ENCODE measurements at places on chromosomes 5 and 9.

- no peak for DNase-seq
These were observed 19.7 kb downstream of the C7 start for GRCh38 chr5:40928886-40929448.

- DNase-seq = no peak
These were observed 51.9 kb upstream of the TBC1D9B start for GRCh38 chr5:179959641-179960040.

DNA sequence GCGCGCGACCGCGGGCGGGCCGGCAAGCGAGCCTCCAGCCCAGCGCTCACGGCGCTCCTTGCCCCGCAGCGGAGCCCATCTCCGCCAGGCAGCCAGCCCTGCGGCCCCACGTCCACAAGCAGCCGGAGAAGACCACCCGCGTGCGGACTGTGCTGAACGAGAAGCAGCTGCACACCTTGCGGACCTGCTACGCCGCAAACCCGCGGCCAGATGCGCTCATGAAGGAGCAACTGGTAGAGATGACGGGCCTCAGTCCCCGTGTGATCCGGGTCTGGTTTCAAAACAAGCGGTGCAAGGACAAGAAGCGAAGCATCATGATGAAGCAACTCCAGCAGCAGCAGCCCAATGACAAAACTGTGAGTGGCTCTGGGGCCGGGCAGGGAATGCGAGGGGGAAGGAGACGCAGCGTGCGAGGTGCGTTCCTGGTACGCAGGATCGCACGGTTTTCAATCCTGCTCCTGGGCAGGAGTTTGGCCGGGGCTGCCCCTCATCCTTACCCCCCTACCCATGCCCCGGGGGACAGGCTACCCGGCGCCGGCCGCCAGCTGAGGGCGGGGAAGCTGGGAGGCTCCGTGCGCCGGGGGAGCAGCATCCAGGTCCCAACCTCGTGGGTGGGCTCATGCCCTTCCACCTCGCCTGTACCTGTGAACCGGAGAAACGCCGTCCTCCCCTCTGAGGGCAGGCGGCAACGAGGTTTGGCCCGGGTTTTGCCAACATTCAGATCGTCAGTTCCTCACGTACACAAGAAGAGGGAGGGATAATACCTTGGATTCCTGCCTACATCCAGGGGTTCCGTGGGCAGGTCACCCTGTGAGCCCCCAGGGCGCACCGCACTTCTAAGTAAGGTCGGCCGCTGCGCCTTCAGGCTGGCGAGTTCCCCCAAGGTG lies 6.6 kb downstream of the ISL1 start:
- peak; percentile 57 for DNase-seq

GRCh38 chr9:128105538-128106175 lies 21.9 kb downstream of the PTGES2 start:
- no peak for DNase-seq

GRCh38 chr5:122076050-122076461 lies 2.0 kb downstream of the LOX start:
- no peak for DNase-seq

- DNase-seq = no peak
These were observed 70.1 kb upstream of the PANK3 start for GRCh38 chr5:168649306-168649705.

DNA sequence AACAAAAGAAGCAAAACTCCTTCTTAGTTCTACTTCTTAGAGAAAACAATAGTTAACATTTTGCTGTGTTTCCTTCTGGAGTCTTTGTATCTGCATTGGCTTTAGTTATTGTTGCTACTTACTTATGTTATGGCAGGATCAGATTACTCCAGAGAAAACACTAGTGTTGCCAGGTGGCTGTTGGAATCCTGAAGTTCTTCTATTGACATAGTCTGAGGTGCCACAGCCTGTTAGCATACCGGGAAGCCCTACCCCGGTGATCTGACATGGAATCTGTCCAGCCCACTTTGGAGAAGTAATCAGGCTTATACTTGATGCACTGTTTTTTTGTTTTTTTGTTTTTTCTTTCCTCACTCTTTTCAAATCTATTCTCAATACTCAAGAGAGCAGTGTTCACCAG lies 68.5 kb upstream of the CEP78 start:
- no peak for DNase-seq

- no peak for DNase-seq
These were observed 21.6 kb downstream of the MRPL22 start for GRCh38 chr5:154962494-154962893.

- no peak for DNase-seq
These were observed 34.1 kb upstream of the ARRDC3 start for GRCh38 chr5:91417219-91417618.

DNA sequence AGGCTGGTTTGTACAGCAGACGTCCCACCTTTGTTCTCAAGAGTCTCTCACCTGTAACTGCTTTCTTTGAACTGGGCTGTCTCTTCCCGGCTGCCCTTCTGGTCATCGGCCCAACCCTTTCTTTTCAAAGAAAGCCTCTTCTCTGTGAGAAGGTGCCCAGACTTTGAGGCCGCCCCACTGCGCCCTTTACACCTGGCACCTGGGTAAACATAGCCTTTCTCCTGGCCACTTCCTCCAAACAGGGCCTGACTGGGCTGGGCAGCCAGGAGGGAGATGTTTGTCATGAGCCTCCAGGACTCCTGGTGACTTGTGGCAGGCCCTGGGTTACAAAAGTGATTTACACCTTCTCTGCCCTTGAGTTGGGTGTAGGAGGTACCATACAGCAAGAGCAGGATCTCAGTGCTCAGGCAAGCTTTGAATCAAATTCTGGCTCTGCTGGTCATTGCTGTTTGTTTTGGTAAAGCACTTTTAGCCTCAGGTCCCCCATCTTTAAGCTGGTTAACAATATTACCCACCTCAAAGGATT lies 127.2 kb upstream of the CXCL14 start:
- no peak for DNase-seq

DNA sequence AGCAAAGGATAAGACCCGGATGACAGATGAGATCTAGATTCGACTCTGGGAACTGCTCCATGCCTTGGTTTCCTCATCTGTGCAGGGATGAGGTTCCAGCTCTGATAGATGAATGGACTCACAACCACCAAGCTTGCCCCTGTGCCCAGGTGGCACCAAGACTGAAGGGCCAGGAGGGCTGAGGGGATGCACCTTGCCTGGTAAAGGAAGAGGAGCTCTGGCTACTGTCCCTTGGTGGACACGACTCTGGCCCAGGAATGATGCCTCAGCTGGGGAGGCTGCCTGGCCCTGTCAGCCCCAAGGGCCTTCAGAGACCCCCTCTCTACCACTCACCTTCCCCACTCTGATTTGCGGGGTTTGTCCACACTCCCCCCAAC lies 24.9 kb upstream of the ANXA6 start:
- no peak for DNase-seq

DNA sequence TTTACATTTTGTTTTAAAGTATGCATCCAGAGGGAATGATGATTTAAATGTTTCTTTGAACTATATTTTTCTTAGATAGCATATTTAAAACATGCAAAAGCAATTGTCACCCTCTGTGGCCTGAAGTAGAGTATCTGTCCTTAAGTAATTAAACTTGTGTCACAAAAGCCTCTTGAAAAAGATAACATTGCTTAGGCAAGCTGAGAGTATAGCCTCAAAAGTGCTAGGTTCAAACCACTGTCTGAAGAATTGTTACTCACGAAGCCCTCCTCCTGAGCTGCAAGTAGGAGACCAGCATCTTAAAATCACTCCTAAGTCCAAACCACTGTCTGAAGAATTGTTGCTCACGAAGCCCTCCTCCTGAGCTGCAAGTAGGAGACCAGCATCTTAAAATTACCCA lies 378.0 kb upstream of the PRR16 start:
- DNase-seq = no peak

- DNase-seq = no peak
These were observed 470.6 kb downstream of the TUSC1 start for GRCh38 chr9:25207402-25208195.

GRCh38 chr5:97618721-97619120 lies 435.7 kb upstream of the RIOK2 start:
- DNase-seq = no peak

- DNase-seq = no peak
These were observed 23.2 kb downstream of the DOCK8 start for GRCh38 chr9:237858-238345.

DNA sequence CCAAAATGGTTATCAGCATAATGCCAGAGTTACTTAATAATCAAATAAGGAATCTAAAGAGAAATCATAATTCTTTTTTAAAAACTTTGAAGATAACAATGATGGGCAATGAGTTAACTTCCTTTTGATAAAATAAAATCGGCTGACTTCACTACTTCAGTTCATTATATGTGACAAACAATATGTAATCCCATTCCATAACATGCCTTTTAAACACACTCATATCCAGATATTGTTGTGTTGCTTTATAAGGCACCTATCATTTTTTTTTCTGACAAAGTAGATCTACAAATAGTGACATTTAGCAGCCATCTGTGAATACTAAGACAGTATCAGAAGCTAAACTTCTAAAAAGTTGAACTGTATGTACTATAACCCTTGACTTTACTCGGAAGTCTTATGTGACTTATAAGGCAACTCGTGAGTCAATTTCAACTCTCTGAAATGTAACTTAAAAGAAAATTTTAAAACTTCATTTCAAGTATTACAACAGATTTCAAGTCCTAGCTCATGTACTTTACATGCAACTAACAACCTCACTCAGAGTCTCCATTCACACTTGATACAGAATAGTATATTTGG lies 7.5 kb downstream of the ADAMTS6 start:
- DNase-seq = no peak

GRCh38 chr9:137907776-137908175 lies 30.2 kb downstream of the CACNA1B start:
- no peak for DNase-seq
